Kidney epithelial cell (primary cell): ENCODE measurements at places on chromosomes 1 and 21.

GRCh38 chr1:11783556-11783955, 21.6 kb downstream of the C1orf167 start:
- DNase-seq = no peak

- DNase-seq = no peak
Measured at GRCh38 chr1:231668826-231669225, 42.2 kb downstream of the DISC1 start.

DNA sequence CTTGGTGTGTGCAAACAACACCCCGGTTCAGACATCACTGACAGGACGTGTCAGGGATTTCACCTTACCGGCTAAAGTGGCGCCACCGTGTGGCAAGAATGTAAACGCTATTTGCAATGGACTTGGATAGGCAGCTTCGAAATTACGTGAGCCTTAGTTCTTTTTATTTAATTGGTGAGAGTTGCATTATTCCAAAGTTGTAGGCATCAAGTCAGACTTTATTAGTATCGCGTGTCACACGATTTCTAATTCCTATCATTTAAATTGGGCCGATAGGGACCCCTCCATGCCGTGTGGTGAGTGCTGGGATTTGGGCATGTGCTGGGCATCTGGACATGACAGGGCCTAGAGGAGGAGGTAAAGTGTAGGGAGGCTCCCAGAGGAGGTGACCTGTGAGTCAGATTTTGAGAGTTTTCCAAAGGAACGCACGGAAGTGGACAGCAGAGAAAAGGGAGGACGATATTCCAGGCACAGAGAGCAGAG, 14.5 kb upstream of the CPT2 start:
- peak; percentile 38 for DNase-seq

DNA sequence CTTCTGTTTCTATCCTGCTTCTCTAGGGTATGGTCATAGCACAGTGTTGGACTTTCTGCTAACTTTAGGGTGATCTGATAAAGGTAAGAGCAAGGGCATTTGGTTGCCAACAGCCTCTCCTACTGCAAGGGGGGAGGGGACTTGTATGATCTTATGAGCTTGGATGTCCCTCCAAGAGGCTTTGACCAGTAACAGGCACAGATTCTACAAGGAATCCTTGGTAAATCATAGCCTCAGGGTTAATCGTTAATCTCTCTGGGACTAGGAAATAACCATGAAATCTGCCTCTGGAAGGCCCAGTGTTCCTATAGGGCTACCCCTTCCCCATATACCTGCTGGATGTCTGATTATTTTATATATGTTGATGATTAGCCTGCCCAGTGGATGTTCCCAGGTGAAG, 134.8 kb upstream of the TNFSF4 start:
- DNase-seq = no peak

GRCh38 chr1:99851850-99852454, 1.8 kb downstream of the AGL start:
- DNase-seq = no peak

DNA sequence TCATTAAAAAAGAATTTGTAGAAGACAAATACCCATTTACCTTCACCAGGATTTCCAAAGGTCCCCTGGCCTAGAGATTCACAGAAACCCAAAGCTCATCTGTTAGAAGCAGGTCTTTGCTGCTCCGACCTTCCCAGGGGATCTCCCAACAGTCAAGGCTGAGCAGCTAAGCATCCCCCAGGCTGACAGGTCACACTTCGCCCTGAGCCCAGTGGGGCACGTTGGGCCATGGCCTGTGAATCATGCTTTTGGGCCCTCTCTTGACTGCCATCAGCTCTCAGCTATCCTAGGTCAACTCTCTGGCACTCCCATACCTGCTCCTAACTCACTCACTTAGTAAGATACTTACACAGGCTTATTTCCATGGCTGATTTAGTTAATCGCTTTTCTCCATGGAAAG, 157.7 kb downstream of the DSCAM start:
- no peak for DNase-seq

- no peak for DNase-seq
Measured at GRCh38 chr1:38131024-38131585, 84.5 kb upstream of the POU3F1 start.

- no peak for DNase-seq
Measured at GRCh38 chr1:11461531-11462137, 17.3 kb upstream of the DISP3 start.

DNA sequence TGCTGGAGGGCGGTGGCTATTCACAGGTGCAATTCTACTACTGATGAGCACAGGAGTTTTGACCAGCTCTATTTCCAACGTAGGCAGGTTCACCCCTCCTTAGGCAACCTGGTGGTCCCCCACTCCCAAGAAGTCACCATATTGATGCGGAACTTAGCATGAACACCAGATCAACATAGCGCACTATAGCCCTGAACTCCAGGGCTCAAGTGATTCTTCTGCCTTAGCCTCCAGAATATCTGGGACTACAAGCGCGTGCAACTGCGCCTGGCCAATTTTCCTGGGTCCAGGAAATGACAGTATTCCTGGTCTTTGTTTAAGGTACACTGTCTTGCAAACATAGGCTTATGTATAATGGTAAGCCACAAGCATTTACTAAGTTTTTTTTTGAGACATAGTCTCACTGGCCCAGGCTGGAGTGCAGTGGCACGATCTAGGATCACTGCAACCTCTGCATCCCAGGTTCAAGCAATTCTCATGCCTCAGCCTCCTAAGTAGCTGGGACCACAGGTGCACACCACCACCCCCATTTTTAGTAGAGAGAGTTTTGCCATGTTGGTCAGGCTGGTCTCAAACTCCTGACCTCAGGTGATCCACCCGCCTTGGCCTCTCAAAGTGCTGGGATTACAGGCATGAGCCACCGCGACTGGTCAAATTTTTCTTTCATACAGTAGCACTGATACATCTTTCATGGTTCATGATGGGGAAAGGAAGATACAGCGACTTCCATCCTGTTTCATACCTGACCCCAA, 12.6 kb downstream of the MCL1 start:
- no peak for DNase-seq

DNA sequence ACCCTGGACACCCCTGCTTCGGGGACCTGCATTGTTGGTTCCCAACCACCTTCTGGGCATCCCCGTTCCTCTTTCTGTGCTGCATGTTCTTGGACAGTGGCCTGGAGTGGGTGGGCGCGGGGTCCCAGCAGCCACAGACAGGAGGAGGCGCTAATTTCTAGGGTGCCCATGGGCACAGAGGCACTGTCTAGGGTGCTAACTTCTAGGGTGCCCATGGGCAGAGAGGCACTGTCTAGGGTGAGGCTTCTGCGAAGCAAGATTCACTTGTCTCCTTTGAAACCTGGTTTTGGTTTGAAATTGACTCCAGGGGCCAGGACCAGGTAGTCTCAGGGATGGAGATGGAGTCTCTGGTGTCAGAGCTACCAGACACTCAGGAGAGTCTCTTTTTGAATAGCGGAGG, 815 bp upstream of the MEGF6 start:
- no peak for DNase-seq

GRCh38 chr1:246724731-246725095, 504 bp downstream of the SCCPDH start:
- no peak for DNase-seq

- no peak for DNase-seq
Measured at GRCh38 chr1:223136086-223136485, 7.0 kb downstream of the TLR5 start.

DNA sequence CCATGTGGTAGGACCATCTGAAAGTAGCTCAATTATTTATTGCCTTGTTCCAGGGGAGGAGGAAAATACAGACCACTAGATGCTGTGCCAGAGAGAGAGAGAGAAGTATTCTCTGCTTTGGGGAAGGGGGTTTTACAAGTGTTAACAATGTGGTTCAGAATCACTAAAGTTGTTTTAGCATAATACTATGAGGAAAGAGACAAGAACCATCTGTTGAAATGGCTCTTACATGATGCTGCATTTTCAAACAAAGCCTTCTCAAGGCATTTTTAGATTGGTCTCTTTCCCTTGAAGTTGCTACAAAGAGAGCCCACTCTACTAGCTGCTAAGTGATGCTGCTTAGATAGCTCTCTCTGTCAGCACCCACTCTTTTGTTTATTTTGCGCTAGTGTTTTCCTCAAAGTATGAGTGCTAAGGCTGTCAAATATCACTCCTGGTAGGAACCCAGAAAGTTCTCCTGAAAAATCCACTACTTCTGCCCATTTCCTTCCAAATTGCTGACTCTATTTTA, 255.1 kb downstream of the NFIA start:
- DNase-seq = no peak

GRCh38 chr1:1074631-1075147, 583 bp upstream of the RNF223 start:
- DNase-seq = no peak

DNA sequence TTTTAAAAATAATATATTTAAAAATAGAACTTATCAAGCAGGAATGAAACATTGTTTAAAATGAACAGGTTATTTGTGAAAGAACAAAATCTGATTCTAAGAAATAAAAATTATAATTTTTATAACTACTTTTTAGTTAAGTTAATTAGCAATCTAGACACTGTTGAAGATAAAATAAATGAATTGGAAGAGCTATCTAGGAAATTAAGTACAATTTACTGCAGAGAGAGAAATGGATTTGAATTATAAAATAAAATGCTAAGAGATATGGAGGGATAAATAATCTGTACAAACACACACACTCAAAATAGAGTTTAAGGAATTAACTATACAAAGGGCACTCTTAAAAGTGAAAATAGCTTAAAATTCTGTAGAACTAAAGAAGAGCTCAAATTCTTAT, 1123.1 kb downstream of the PLA2G4A start:
- no peak for DNase-seq

DNA sequence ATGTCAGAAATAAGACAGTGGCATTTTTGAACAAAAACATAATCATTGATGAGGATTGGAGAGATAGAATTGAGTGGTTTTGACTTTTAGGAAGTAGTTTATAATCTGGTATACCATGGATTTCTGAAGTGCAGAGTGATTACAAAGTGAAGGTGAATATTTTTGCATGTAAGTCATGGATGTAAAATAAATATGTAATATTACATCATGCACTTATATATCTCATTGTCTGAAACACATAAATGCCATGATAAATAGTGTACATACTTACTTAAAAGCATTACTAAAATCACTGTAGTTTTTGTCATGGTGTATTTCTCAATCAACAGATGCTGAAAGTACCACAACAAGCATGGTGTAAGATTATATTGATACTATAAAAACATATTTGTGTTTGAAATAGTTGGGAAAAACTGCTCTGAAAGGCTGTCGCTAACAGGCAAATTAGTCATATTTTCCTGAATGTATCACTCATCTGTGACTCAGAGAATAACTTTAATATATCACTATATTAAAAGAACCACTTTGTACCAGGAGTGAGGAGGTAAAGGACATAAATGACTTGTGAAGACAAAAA, 24.8 kb upstream of the RGS18 start:
- DNase-seq = no peak

- DNase-seq = no peak
Measured at GRCh38 chr1:94063379-94063778, 57.6 kb downstream of the ABCA4 start.

DNA sequence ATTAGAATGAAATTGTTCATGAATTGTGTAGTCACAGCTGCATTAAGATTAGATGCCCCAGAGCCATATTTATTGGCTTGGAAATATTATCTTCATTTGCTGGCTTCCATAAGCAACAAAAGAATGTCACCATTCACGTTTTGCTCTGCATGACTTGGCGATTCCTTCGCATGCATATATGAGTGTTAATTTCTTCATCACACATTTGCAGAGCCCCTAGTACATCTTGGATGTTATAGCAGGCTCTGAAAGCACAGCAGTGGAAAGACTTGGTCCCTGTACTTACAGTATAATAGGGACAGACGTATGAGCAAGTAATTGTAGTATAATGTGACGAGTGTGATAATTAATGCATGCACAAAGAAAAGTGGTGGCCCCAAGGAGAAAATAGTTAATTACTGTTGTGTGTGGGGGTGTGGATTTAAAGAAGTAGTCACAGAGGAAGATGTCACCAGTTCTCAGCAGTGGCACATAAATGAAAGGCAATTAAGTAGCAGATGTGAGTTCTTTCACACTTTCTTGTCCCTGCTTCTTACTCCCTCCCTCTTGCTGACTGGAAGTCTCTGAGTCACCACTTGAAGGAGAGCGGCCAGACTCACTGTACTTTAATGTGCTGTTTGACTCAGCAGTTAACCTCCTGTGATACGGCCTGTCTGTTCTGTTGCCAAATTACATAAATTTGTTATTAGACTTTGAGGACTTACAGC, 21.0 kb downstream of the S100A10 start:
- peak; percentile 90 for DNase-seq

- DNase-seq = no peak
Measured at GRCh38 chr1:197467881-197468280, 199.8 kb downstream of the CRB1 start.

GRCh38 chr21:16708101-16708835, 804.6 kb upstream of the CXADR start:
- DNase-seq = no peak

DNA sequence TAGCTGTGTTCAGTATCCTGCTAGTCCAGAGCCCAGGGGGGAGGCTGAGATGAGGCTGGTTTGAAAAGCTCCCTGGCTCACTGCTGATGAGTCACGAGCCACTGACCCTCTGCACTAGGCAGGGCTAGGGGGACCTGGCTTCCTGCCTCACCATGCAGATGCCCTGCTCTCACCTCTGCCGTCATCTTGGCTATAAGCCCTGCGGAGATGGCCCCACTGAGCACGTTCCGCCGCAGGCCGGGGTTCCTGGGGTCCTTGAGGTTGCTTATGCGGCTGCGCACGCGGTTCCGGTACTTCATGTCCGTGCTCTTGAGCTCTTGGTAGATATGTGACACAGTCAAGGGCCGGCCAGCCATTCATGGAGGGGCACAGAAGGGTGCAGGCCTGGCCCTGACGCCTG, 24.1 kb upstream of the ZNF436 start:
- no peak for DNase-seq

GRCh38 chr1:117059334-117059677, 820 bp upstream of the TTF2 start:
- no peak for DNase-seq

DNA sequence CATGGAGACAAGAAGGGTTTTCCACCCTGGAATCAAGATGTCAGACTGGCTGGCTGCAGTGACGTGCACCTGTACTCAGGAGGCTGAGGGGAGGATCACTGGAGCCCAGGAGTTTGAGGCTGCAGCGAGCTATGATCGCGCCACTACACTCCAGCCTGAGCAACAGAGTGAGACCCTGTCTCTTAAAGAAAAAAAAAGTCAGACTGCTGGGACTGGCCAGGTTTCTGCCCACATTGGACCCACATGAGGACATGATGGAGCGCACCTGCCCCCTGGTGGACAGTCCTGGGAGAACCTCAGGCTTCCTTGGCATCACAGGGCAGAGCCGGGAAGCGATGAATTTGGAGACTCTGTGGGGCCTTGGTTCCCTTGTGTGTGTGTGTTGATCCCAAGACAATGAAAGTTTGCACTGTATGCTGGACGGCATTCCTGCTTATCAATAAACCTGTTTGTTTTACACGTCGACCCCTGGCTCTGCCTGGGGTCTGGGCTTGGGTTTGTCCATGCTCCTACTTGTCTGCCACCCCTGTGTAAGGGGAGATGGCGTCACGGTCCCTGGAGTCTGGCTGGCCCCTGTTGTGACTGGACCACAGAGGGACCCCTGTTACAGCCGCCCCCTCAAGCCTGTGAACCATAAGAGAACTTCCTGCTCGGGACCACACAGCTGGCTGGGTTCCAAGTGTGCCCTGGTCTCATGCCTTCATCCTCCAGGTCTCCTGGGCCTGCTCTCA, 20.9 kb upstream of the VPS13D start:
- DNase-seq = peak; percentile 29

GRCh38 chr21:31497914-31498313, 153.9 kb upstream of the TIAM1 start:
- no peak for DNase-seq

GRCh38 chr1:195867638-195868037, 740.6 kb downstream of the KCNT2 start:
- no peak for DNase-seq
